ENCODE measurements at places on chromosomes 5 and 9. TPM values are rescaled to one million over a fixed set of nuclear protein-coding genes. Genes with fewer than 3 reads are reported as not detected.

The HSPB3 gene
- total RNA-seq, result 344 TPM

The SPEF2 gene
- 2.4 TPM for total RNA-seq

The ZDHHC11B gene
- total RNA-seq, result 26.5 TPM

- no peaks in the 10 kb centered on the region for H3K36me3 ChIP-seq
- no peak overlapping the region for H3K4me3 ChIP-seq
- no peak for DNase-seq
- no peaks in the 10 kb centered on the region for H3K4me1 ChIP-seq
- H3K27me3 ChIP-seq, result no peaks in the 10 kb centered on the region
Observed at GRCh38 chr5:128777052-128777451, 188.2 kb upstream of the SLC27A6 start.

GRCh38 chr9:97853844-97854695 lies 1.0 kb downstream of the FOXE1 start:
- peaks cover 100% of the 10 kb centered on the region for H3K27me3 ChIP-seq
- H3K4me3 ChIP-seq, result peak overlapping the region; percentile 35
- no peak for DNase-seq
- H3K4me1 ChIP-seq, result peaks cover 47% of the 10 kb centered on the region
- no peaks in the 10 kb centered on the region for H3K36me3 ChIP-seq
- H3K27ac ChIP-seq, result no peak overlapping the region

DNA sequence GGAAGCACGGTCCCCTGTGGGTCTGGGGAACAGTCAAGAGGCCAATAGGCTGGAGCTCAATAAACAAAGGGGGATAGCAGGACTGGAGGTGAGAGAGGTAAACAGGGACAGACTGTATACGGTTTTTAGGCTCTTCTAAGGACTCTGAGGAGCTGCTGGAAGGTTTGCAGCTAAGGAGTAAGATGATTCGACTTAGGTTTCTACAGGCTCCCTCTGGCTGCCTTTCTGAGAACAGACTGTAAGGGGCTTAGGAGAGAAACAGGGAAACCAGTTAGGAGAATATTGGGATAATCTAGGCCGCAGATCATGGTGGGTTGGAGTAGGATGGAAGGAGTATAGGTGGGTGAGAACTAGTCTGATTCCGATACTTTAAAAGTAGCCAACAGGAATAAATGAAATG lies 10.4 kb downstream of the CDK5RAP2 start:
- H3K27ac ChIP-seq, result no peak overlapping the region
- no peak overlapping the region for H3K4me3 ChIP-seq
- no peaks in the 10 kb centered on the region for H3K27me3 ChIP-seq
- peaks cover 4% of the 10 kb centered on the region for H3K4me1 ChIP-seq

GRCh38 chr5:14142202-14142826 lies 828 bp upstream of the TRIO start:
- DNase-seq, result no peak
- peaks cover 15% of the 10 kb centered on the region for H3K4me1 ChIP-seq
- no peaks in the 10 kb centered on the region for H3K36me3 ChIP-seq
- peak overlapping the region; percentile 87 for H3K4me3 ChIP-seq

- no peak for DNase-seq
- H3K4me3 ChIP-seq, result no peak overlapping the region
- H3K4me1 ChIP-seq, result no peaks in the 10 kb centered on the region
- no peak overlapping the region for H3K27ac ChIP-seq
Observed at GRCh38 chr5:50995285-50995942, 329.0 kb downstream of the PARP8 start.

GRCh38 chr9:120538339-120538738 lies 41.6 kb downstream of the CDK5RAP2 start:
- DNase-seq, result no peak
- no peak overlapping the region for H3K27ac ChIP-seq
- H3K4me3 ChIP-seq, result no peak overlapping the region
- H3K27me3 ChIP-seq, result no peaks in the 10 kb centered on the region

- H3K27me3 ChIP-seq, result no peaks in the 10 kb centered on the region
- H3K4me3 ChIP-seq, result no peak overlapping the region
- no peak overlapping the region for H3K27ac ChIP-seq
- peaks cover 3% of the 10 kb centered on the region for H3K36me3 ChIP-seq
- no peaks in the 10 kb centered on the region for H3K4me1 ChIP-seq
- DNase-seq, result no peak
Observed at GRCh38 chr5:146291421-146292074, 47.1 kb upstream of the POU4F3 start.

DNA sequence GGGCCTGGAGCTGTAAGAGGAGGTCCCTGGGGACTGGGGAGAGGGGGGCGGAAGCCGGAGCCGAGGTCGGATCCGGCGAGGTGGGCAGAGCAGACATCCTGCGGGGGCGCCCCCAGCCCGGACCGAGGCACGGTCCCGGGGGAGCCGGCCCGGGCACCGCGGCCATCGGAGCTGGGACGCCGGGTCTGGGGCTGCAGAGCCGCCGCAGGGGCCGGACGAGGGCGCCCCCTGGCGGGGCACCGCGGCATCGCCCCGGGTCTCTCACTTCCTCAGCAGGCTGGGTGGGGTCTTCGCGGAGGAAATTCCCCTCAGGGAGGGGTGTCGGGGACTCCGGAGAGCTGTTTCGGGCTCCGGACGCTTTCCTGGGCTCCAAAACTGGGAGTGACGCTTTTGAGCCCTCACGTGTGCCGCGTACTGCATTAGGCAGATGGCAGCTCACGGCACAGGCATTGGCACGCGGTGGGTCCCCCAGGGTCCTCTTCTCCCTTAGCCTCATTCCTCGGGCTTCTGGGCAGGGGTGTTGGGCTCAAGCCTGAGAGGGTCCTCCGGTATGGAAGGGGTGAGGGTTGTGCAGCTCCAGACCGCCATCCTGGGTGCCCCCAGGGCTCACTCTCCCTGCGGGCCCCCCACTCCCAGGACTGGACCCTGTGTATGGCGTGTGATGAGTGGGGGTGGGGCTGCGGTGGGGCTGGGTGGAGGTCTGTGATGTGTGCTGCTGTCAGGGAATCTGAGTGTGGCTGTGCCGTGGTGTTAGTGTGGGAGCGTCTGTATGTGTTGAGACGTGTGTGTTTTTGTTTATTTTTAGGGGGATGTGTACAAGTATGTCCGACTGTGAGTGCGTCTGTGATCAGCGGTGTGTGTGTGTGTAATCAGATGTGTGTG lies 29.6 kb downstream of the LHX2 start:
- H3K27me3 ChIP-seq, result peaks cover 25% of the 10 kb centered on the region
- H3K4me1 ChIP-seq, result peaks cover 21% of the 10 kb centered on the region
- H3K36me3 ChIP-seq, result no peaks in the 10 kb centered on the region
- DNase-seq, result peak; percentile 51
- peak overlapping the region; percentile 45 for H3K4me3 ChIP-seq
- H3K27ac ChIP-seq, result no peak overlapping the region

Data from heart left ventricle (tissue), 16 donors.